Endodermal cell (in vitro differentiated cells): ENCODE measurements at places on chromosomes 1 and 21. TPM values are rescaled to one million over a fixed set of nuclear protein-coding genes. Genes with fewer than 3 reads are reported as not detected.

Gene ATP6V1G3
- 0.62 to 1.9 TPM (median 1.3 TPM) in 3 replicates for total RNA-seq

Gene PCAT6
- total RNA-seq = 3.1 to 16.5 TPM (median 5.0 TPM) in 3 replicates

Gene UAP1
- 36.4 and 39.5 TPM in 2 replicates for total RNA-seq

Gene PLD5
- 0.57 to 1.4 TPM (median 0.66 TPM) in 3 replicates for total RNA-seq

Gene RAB7B
- total RNA-seq = not detected in 3 replicates
